Activated naive CD8-positive, alpha-beta T cell treated with anti-CD3 and anti-CD28 coated beads, Interleukin-2, amount 10 ng/mL, durations not matched to agents 7 days and 5 days (primary cell): ENCODE measurements at places on chromosomes 7 and 10. TPM values are rescaled to one million over a fixed set of nuclear protein-coding genes. Genes with fewer than 3 reads are reported as not detected.
A peak's percentile ranks its signal among the peaks of the same experiment; 100 is the strongest.

DNA sequence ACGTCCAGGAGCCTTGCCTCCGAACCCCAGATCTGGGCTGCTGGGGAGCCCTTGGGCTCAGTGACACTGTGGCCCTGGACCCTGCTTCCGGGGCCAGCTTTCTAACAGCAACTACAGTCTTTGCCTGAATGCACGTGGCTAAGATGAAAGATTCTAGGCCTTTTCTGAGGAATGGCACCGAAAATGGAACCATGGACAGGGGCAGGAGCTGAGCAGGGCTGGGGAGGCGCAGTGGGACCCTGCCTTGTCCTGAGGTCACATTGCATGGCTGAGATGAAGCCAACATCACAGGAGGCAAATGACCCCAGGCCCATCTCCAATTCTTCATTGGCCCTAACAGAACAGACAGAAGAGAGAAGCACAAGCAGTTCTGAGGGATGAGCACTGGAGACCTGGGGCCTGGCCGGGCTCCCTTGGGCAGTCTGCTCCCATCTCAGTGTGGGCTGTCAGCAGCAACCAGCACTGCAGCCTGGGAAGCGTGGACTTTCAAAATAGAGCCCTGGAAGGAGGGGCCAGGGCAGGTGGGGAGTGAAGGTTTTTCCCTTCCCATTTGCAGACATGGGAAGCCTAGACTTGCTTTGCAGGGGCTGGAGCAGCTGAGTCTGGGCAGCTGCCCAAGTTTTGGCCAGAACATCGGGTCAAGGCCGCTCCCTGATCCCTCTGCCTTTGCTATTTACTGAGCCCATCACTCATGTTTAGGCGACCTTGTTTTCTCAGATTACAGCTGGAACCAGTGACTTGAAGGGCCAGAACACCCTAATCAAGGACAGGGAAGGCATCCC is 114.4 kb upstream of the TCERG1L start:
- H3K27ac ChIP-seq, result no peak overlapping the region
- no peaks in the 10 kb centered on the region for H3K4me1 ChIP-seq
- H3K36me3 ChIP-seq, result no peaks in the 10 kb centered on the region
- peaks cover 2% of the 10 kb centered on the region for H3K27me3 ChIP-seq
- no peak overlapping the region for H3K4me3 ChIP-seq

Gene GNGT1
- not detected for total RNA-seq

GRCh38 chr10:79434223-79434687 is 11.2 kb downstream of the ZCCHC24 start:
- H3K36me3 ChIP-seq, result no peaks in the 10 kb centered on the region
- H3K4me1 ChIP-seq, result peaks cover 7% of the 10 kb centered on the region
- H3K27me3 ChIP-seq, result peaks cover 2% of the 10 kb centered on the region
- H3K27ac ChIP-seq, result no peak overlapping the region

Gene SEM1
- 42.8 TPM for total RNA-seq

DNA sequence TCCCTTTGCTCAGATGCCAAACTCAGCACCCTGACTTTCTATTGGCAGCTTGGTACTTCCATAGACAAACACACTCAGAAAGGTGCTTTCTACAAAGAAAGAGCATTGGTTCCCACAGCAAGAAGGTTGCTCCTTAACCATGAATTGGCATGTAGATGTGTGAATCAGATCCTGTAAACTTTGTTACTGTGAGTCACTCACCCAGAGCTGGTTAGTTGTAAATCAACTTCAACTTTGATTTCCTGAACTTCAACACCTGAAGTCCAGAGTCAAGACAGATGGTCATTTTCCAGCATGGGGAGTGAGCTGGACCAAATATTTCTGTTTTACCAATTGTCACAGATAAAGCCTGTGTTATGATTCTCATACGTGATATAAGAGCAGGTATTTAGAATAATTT is 797.2 kb downstream of the TNS3 start:
- no peak overlapping the region for H3K27ac ChIP-seq
- no peaks in the 10 kb centered on the region for H3K27me3 ChIP-seq
- DNase-seq, result no peak
- no peaks in the 10 kb centered on the region for H3K4me1 ChIP-seq
- H3K36me3 ChIP-seq, result no peaks in the 10 kb centered on the region

DNA sequence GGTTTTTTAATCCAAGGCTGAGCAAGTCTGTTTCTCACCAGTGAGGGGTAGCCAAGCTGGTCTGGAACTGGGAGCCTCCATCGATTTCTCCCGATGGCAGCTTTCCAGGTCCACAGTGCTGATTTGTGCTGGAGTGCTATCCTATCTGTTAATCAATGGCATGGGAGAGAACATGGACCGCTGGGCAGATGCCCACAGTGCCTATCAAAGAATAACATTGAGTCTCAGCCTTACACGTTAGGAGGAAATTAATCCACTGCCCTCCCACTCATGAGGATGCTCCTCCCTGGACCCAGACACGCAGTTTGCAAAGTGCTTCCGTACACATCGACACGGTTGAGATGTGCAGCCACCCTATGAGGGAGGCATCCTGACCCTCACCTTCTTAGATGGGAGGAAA is 36.0 kb upstream of the CUX1 start:
- peaks cover 5% of the 10 kb centered on the region for H3K27me3 ChIP-seq
- peaks cover 4% of the 10 kb centered on the region for H3K4me1 ChIP-seq
- H3K27ac ChIP-seq, result no peak overlapping the region
- no peaks in the 10 kb centered on the region for H3K36me3 ChIP-seq

DNA sequence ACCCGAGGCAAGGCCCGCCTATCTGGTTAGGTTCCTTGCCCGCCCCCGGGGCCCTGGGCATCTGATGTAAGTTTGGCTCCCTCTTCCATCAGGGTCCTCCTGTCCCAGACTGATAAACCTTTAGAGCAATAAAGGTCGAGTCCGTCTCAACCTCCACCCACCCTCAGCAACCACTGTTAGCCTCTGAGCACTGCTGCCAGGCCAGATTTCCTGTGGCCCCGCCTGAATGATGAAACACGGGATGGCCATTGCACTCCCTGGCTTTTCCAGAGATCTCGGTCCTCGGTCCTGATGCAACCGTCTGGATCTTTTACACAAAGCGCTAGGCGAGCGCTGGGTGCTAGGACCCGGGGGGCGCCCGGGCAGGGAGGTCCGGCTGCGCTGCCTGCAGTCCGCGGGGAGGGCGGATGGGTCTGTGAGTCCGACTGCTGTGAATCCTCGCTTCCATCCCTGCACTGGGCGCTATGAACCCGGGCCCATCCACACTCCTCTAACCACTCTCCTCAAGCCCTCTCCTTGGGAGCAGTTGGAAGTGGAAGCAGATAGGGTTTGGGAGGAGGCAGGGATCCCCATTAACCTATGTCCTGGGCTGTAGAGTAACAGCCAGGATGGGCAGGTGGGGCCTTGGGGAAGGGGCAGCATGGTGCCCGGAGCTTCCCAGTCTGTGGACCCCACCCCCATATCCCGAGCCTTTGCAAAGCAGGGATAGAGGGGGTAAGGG is 875 bp upstream of the DDIT4 start:
- H3K4me1 ChIP-seq, result peaks cover 40% of the 10 kb centered on the region
- no peaks in the 10 kb centered on the region for H3K27me3 ChIP-seq
- peak; percentile 78 for DNase-seq

Gene CDHR1
- 1.7 TPM for total RNA-seq

Gene CPED1
- not detected for total RNA-seq

Gene MMP21
- 0.25 TPM for total RNA-seq

Gene TIAL1
- 192 TPM for total RNA-seq

- peaks cover 12% of the 10 kb centered on the region for H3K36me3 ChIP-seq
- no peak overlapping the region for H3K27ac ChIP-seq
- H3K4me3 ChIP-seq, result no peak overlapping the region
- H3K4me1 ChIP-seq, result peaks cover 20% of the 10 kb centered on the region
Measured at GRCh38 chr10:113987805-113988204, 55.9 kb upstream of the ADRB1 start.

- no peak overlapping the region for H3K27ac ChIP-seq
- no peaks in the 10 kb centered on the region for H3K27me3 ChIP-seq
- H3K4me3 ChIP-seq, result no peak overlapping the region
- no peaks in the 10 kb centered on the region for H3K36me3 ChIP-seq
- H3K4me1 ChIP-seq, result no peaks in the 10 kb centered on the region
- DNase-seq, result no peak
Measured at GRCh38 chr7:84548366-84549365, 354.1 kb upstream of the SEMA3A start.

Gene LRRN3
- total RNA-seq, result 193 TPM

GRCh38 chr10:125081931-125082330 is 78.4 kb downstream of the CTBP2 start:
- no peak overlapping the region for H3K27ac ChIP-seq
- H3K27me3 ChIP-seq, result peaks cover 3% of the 10 kb centered on the region
- no peak for DNase-seq
- no peaks in the 10 kb centered on the region for H3K4me1 ChIP-seq
- no peak overlapping the region for H3K4me3 ChIP-seq
- H3K36me3 ChIP-seq, result no peaks in the 10 kb centered on the region

Gene NHLRC2
- 26.5 TPM for total RNA-seq

DNA sequence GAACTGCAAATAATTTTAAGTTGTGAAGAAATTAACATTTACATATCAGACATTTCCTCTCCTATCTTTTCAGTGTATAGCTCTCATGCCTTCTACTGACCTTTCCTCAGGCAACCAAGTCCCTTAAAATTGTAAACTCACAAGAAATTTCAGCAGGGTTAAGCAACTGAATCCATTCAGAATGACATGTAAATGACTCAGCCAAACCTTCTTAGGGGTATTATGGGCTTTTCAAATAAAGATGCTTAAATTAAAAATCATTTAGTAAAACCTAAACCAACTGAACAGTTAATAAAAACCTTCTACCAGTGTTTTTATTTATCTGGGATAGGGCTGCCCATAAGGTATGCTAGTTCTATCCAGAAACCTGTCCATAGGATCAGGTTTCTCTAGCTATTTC is 20.7 kb downstream of the WAPL start:
- no peak overlapping the region for H3K4me3 ChIP-seq
- H3K27me3 ChIP-seq, result no peaks in the 10 kb centered on the region
- no peak for DNase-seq
- H3K27ac ChIP-seq, result no peak overlapping the region
- H3K4me1 ChIP-seq, result peaks cover 22% of the 10 kb centered on the region
- H3K36me3 ChIP-seq, result peaks cover 44% of the 10 kb centered on the region

DNA sequence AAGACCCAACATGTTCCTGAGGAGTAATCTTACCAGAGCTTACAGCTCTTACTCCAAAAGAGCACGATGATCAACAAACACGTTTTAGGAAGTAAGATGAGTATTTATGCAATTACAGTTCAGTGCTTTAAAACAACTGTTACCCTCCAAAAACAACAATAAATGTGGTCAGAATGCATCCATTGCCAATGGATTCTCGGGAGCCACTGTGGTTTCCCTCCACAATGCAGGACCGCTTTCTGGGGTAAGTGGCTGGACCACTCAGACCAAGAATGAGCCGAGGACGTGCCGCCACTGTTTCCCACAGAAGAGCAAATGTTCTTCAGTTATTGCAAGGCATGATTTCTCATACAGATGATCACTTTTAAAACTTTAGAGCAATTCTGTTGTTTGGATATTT is 232.3 kb upstream of the MKLN1 start:
- peaks cover 14% of the 10 kb centered on the region for H3K36me3 ChIP-seq
- DNase-seq, result no peak

DNA sequence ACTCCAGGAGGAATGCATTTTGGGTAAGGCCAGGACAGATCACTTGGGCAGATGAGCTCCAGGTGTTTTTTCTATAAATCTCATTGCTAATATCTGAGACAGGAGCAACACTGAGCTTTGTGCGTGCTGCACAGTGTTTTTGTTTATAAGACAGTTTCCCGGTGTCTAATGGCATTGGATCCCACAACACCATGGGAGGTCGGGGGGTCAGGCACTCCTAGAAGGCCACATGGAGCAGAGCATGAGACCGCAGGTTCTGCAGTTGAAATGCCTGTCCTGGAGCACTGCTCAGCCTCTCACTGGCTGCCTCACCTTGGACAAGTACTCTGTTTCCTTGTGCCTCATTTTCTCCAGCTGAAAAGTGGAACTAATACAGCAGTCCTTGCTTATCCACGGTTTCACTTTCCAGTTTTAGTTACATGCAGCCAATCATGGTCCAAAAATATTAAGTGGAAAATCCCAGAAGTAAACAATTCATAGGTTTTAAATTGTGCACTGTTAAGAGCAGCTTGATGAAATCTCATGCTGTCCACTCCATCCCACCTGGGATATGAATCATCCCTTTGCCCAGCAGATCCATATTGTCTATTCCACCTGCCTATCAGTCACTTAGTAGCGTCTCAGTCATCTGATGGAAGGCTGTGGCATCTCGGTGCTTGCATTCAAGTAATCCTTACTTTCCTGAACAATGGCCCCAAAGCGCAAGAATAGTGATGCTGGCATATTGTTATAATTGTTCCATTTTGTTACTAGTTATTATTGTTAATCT is 35.2 kb downstream of the ATXN7L1 start:
- no peak overlapping the region for H3K4me3 ChIP-seq
- peaks cover 1% of the 10 kb centered on the region for H3K36me3 ChIP-seq
- no peaks in the 10 kb centered on the region for H3K27me3 ChIP-seq
- H3K4me1 ChIP-seq, result no peaks in the 10 kb centered on the region

DNA sequence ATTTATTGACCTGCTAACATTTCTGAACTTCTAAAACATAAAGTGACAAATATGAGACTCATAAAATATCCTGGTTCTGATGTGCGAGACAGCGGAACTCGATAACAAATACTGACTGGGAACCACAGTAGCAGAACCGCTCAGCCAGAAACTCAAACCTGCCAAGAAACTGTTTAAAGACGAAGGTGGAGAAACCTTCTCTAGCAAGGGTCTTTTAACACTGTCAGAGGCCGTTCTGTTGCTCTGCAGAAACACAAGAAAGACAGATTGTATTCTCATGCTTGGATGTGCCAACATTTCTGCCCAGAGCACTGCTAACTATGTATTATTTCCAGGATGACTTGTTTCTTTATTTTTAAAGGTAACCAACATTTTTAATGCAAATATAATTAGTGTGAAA is 514.8 kb upstream of the ADARB2 start:
- no peak overlapping the region for H3K27ac ChIP-seq
- no peak overlapping the region for H3K4me3 ChIP-seq
- H3K27me3 ChIP-seq, result no peaks in the 10 kb centered on the region
- no peaks in the 10 kb centered on the region for H3K36me3 ChIP-seq
- H3K4me1 ChIP-seq, result no peaks in the 10 kb centered on the region

DNA sequence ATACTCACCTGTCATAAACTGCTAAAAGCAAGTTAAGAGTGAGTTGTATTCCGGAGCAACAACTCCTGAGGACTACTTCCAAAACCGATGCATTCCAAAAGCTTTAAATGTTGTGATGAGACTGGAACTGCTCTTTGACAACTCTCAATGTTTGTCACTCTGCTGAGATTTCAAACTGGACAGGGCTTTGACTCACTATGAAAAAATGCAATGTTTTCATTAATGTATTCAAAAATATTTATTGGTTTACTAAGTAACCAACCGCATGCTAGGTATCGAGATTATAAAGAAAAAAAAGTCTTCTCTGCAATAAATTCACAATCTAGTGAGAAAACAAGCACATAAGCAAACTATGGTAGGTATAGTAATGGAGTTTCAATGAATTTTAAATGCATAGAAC is 107.9 kb upstream of the GNAI1 start:
- peaks cover 6% of the 10 kb centered on the region for H3K27me3 ChIP-seq
- no peak overlapping the region for H3K27ac ChIP-seq
- no peaks in the 10 kb centered on the region for H3K36me3 ChIP-seq
- H3K4me3 ChIP-seq, result no peak overlapping the region

DNA sequence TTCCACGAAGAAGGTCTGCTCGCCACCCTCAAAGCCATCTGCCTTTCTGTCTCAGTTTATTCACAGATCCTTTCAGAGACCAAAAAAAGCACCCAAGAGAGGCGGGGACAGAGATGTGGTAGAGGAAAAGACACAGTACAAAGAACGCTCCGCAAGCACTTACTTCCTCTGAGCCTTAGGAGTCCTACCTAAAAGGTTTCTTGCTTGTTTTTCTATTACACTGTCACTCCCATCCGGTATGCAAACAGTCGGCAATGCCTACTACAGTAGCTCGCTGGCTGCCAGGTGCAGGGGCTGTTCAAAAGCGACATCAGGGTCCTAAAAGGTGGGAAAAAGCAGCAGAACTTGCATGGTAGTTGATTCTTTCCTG is 816 bp downstream of the TECPR1 start:
- H3K4me1 ChIP-seq, result peaks cover 43% of the 10 kb centered on the region
- peaks cover 19% of the 10 kb centered on the region for H3K36me3 ChIP-seq
- no peaks in the 10 kb centered on the region for H3K27me3 ChIP-seq
- H3K27ac ChIP-seq, result peak overlapping the region; percentile 94
- DNase-seq, result no peak

Gene C10orf67
- total RNA-seq, result 0.20 TPM
